ENCODE measurements at places on chromosomes 5 and 9.

DNA sequence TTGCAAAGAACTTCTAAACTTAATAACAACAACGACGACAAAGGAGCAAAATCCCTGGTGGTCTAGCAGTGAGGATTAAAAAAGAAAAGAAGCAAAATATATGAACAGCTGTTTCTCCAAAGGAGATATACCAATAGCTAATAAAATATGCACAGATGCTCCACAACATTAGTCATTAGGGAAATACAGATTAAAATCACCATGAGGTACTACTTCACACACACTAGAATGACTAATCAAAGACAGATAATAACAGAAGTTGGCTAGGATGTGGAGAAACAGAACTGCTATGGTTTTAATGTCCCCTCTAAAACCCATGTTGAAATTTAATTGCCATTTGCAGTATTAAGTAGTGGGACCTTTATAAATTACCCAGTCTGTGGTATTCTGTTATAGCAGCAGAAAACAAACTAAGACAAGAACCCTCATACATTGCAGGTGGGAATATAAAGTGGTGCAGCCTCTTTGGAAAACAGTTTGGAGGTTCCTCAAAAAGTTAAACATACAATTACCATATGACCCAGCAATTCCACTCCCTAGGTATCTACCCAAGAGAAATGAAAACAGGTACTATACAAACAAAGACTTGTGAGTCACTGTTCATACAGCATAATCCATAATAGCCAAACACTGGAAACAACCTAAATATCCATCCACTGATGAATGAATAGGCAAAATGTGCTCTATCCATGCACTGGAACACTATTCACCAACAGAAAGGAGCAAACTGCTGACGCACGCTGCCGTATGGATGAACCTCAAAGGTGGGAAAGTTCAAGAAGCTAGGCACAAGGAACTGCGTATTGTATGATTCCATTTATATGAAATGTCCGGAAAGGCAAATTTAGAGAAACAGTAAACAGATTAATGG is 11.4 kb upstream of the DUSP1 start:
- DNase-seq, result no peak

- no peak for DNase-seq
These were observed 151.0 kb upstream of the ZNF366 start for GRCh38 chr5:72658161-72658560.

GRCh38 chr5:82142928-82143577 is 135.1 kb downstream of the RPS23 start:
- DNase-seq, result no peak

- DNase-seq, result no peak
These were observed 3.7 kb downstream of the HNRNPH1 start for GRCh38 chr5:179619776-179620175.

DNA sequence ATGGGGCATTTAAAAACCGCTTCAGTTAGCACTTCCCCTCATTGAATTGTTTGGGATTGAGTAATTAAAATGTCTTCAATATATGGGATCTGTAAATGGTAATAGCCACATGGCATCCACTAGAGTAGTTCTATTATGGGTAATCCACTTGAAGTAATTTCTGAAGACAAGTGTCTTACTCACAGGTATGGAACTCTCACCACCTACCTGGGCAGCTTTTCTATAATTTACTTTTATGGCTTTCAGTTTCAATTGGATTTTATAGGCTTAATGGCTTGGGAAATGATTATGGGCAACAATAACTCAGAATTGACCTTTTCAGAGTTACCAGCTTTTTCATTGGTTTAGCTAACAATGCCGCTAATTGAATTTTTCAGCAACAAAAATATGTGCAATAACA is 597.9 kb downstream of the PTPRD start:
- DNase-seq, result no peak

- DNase-seq, result no peak
These were observed 14.6 kb upstream of the TNIP1 start for GRCh38 chr5:151095341-151096000.

DNA sequence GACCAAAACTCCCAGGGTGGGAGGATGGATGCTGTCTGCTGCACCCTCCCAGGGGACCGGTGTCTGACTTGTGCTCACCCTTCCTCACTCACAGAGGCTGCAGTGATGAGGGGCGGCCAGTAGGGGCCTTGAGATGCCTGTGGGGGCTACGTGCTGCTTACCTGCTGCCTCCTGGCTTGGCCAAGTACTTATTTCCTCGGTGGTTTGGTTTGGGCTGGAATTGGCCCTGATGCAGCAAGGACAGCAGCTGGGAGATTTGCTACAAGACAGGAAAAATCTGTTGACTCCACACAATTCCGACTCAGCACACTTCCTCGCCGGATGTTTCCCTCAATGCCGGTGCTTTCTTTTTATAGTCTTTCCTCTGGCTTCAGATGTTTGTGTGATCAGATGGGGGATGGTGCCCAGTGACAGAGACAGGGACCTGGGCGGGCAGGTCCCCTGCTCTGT is 6.6 kb downstream of the PCDH12 start:
- DNase-seq, result no peak

- no peak for DNase-seq
These were observed 217.0 kb downstream of the GAS1 start for GRCh38 chr9:86730163-86730928.

GRCh38 chr5:121752149-121752548 is 99.5 kb upstream of the FTMT start:
- DNase-seq, result no peak

DNA sequence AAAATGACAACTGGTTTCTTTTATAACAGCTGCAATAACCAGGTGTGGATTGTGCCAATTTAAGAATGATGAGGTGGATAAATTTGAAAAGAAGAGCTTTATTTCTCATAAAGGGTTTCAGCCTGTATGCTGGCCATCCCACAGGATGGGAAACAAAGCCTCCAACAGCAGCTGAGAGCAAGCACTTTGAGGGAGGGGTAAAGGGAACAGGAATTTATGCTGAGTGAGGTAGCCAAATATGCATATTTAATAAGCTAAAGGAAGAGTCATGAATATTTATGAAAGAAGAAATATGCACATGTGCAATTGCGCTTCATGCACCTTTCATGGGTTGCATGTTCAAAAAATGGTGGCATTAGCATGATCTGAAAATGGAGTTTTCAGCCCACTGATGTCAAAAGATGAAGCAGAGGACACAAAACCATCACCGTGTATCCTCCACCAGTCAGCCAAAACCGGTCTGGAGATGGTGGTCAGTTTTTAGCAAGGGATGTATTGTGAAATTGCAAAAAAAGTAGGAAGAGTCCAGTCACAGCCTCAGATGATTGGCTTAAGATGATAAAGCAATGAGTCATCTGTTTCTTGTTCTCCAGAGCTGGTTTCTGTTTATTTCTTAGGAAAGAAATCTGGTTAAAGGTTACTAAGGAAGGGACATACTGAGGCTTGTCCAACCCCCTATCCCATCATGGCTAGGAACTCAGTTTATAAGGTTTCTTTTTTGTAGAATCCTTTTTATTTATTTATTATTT is 47.9 kb downstream of the DEPDC1B start:
- DNase-seq, result no peak

DNA sequence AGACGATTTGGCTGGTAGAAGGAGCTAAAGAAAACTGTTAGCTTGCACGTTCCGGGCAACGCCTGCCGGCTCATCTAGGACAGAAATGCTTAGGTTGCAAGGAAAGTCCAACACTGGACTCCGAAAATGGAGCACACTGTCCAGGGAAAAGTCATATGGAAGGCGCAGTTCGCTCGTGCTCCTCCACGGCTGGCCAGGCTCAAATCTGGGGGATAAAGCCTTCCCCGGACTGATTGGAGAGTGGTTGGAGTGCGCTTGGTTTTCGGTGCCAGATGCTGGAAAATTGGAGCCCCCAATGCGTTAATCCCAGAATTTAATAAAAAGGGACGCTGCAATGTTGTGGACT is 955 bp downstream of the CDH6 start:
- DNase-seq, result no peak

- DNase-seq, result no peak
These were observed 14.6 kb downstream of the CLPTM1L start for GRCh38 chr5:1330146-1330846.

- no peak for DNase-seq
These were observed 53.0 kb upstream of the FAM120A start for GRCh38 chr9:93398471-93398870.

DNA sequence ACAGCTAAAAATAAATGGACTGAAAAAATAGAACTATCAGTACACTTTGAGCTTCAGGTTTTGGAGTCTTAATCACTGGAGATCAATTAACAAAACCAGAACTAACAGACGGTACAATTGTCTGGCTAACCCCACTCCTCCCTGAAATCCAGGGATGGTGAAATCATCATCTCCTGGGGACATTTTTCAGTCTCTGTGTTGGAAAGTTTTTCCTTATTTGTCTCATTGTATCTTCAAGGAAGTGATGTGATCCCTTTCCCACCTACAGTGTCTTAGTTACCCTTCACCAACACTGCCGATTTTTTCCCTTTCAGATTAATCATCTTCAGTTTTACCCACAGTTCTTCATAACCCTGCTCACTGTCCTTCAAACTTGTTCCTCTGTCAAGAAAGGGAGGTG is 81.9 kb downstream of the MAP1B start:
- DNase-seq, result no peak

DNA sequence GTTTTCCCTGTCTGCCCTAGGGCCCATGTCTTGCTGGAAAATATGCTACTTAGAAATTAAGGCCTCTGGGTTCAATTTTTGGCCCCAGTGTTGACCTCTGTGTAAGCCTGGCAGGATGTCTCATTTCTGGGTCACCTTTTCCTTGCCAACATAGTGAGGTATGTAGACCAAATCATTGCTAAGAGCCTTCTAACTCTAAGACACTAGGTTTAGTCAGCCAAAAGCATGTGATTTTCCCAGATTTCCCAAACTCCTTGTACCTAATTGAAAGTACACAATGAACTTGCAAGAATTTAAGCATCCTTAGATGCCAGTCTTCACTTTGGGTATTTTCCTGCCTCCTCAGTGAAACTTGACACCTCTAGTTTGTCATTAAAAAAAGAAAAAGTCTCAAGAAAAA is 77.0 kb downstream of the GALNT10 start:
- DNase-seq, result no peak

GRCh38 chr5:171848486-171848885 is 62.9 kb downstream of the SMIM23 start:
- DNase-seq, result no peak

DNA sequence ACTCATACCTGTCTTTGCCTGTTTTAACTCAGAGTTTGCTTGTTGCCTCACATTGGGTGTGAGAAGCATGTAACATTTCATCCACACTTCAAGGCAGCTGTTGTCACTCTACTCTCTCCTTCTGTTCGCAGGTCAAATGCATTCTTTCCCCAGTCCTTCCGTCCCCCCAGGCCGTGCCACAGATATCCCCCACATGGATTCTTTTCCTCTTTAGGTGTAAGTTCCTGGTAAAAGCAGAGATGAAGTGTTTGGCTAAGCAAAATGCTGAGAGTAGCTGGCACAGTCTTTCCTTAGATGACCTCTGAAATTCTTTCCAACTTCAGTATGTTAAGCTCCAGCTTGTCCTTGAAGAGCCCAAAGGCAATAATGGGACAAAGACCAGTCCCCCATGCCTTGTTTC is 328.2 kb downstream of the SLIT3 start:
- no peak for DNase-seq

- DNase-seq, result no peak
These were observed 67.9 kb upstream of the UNC5A start for GRCh38 chr5:176742246-176743105.

- DNase-seq, result no peak
These were observed 2.7 kb upstream of the GBGT1 start for GRCh38 chr9:133166392-133166791.

DNA sequence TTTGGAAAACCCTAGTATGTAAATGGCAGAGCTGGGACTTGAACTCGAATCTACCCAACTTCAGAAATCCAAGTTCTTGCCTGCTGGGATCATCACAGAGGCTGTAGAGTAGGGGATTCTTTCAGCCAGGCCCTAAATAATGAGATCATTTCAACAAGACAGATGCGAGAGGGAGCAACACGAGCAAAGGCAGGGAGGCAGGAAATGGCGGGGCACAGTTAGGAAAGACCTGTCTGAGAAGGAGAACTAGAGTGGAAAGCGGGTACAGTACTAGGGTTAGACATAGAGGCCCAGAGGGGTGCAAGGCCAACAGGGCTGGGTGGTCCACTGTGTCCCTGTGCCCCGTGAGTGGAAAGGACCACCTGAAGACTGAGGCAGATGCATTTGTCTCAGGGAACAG is 46.1 kb downstream of the MVB12B start:
- DNase-seq, result no peak

- no peak for DNase-seq
These were observed 206.8 kb downstream of the SAXO1 start for GRCh38 chr9:18826248-18826647.

DNA sequence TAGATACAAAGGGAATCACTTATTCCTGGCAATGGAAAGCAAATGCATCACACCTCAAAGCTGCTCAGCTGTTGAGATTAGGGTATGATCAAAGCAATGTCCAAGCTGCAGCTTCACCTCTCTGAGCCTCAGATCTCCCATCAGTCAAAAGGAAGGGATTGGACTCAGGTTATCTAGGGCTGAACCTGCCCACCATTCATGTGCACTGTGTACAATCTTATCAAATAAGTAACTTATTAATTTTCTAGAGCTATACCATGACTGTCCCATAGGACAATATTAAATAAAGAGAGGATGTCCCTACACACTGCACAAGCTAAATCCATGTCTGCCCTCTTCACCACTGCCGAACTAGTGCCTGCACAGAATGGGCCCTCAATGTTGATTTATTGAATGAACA is 127.0 kb downstream of the HSD17B3 start:
- no peak for DNase-seq

DNA sequence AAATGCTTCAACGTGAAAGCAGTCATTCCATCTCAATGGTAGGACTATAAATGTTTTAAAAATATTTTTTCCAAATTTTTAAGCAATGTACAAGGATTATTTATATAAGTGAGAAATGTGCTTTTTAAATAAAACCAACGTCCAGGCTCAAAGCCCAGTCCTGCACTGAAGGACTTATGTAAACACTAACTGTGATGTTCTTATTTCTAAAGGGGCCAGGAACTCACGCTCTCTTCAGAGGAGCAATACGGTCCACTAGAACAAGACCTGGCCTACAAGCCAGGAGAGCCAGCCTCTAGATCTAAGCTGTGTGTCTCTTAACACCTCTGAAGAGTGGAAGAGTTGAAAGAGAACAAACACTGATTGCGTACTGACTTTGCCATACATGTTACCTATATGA is 12.1 kb downstream of the TTLL11 start:
- DNase-seq, result no peak

DNA sequence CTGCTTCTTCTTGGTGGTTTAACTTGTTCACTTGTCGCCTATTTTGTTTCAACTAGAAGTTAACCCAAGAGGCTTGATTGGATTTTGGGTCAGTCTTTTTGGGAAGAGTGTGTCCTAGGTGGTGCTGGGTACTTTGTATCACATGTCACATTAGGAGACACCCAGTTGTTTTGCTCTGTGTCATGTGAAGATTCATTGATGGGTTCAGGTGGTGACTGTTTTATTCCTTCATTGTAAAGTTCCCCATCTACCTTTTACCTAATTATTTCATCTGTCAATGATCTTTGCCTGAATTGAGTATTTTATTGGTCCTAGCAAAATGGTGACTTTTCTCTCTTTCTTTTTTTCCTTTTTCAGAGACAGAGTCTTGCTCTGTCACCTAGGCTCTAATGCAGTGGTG is 69.2 kb downstream of the RALGPS1 start:
- DNase-seq, result no peak

Measured in activated T-helper 2 cell treated with anti-CD3 and anti-CD28 coated beads, Interferon-gamma antibody, Interleukin-2, Interleukin-4, amounts not matched to agents 10 μg/mL and 5 μg/mL and 100 μg/mL, durations not matched to agents 14 hours and 24 hours and 36 hours (primary cell).